Activated naive CD8-positive, alpha-beta T cell treated with anti-CD3 and anti-CD28 coated beads, Interleukin-2, amount 10 ng/mL, durations not matched to agents 7 days and 5 days (primary cell): ENCODE measurements at places on chromosomes 7 and 10. TPM values are rescaled to one million over a fixed set of nuclear protein-coding genes. Genes with fewer than 3 reads are reported as not detected.

DNA sequence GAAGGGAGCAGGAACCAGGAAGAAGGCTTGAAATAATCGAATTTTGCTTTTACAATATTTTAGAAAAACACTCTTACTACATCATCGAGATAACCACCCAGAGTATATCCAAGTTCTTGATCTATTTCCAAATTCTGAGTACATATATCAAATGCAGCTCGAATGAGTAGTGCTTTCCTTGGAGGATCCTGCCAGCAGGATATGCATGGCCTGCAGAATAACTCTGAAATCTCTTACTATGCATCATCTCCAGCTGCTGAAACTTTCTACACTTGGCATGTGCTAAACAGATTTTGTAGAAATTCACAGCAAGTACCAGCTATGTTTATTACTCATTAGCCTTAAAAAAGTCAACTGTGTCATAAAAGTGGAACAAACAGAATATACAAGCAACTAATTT lies 44.0 kb upstream of the ANK3 start:
- H3K27me3 ChIP-seq = no peaks in the 10 kb centered on the region
- no peaks in the 10 kb centered on the region for H3K36me3 ChIP-seq
- H3K4me3 ChIP-seq = no peak overlapping the region
- DNase-seq = no peak
- no peak overlapping the region for H3K27ac ChIP-seq

DNA sequence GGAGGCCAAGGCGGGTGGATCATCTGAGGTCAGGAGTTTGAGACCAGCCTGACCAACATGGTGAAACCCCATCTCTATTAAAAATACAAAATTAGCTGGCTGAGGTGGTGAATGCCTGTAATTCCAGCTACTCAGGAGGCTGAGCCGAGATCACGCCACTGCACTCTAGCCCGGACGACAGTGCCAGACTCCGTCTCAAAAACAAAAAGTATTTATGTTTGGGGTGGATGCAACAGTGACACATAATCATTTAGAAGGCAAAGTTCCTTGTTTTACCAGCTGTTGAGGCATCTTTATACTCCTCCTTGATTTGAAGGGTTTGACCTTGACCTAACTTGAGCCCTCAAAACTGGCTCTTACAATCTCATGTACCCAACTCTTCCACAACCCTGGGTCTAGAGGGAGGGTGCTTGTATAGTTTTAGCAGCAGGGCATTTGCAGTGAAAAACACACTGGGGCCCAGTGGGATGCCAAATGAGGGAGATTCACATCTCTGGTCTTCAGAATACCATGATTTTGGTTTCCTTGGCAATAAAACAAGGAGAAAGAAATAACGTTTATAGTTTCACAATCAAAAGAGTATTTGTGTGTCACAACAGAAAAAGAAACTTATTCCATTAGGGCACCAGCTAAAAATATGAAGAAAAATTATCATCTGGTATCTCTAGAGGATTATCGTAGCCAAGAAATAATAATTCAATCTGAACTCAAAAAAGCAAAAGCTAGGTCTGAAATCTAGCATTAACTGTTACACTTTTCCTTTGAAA lies 14.2 kb upstream of the TMEM254 start:
- H3K27me3 ChIP-seq = peaks cover 4% of the 10 kb centered on the region
- DNase-seq = no peak
- H3K4me1 ChIP-seq = no peaks in the 10 kb centered on the region
- H3K4me3 ChIP-seq = no peak overlapping the region

DNA sequence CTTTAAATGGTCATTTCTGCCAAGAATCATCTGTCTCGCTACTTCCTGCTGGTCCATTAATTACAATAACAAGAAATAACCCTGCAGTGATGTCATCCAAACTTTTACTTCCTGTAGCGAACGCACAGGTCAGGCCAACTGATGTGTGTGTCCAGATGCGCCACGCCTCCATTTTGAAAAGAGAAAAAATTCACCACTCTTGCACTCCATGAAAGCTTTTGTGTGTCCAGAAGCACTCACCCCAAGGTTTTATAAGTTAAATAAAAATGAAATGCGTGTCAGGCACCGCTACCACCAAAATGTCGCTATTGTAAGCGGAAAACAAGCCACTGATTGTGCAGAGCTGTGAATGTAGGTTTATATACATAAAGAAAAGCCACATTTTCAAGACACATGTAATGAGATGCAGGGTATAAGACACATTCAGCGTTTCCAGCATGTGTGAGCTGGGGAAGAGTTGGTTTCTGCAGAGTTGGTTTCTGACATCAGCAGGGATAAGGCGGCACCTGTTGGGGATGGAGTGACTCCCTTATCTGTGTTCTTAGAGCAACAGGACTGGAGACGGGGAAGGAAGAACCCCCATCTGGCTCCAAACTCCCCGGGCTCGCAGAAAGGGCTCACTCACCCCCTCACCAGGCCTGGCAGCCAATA lies 83.3 kb downstream of the CTBP2 start:
- H3K27ac ChIP-seq = no peak overlapping the region
- H3K36me3 ChIP-seq = no peaks in the 10 kb centered on the region
- H3K4me3 ChIP-seq = no peak overlapping the region
- DNase-seq = no peak
- H3K4me1 ChIP-seq = no peaks in the 10 kb centered on the region

- no peak for DNase-seq
- no peak overlapping the region for H3K4me3 ChIP-seq
- no peaks in the 10 kb centered on the region for H3K27me3 ChIP-seq
- no peaks in the 10 kb centered on the region for H3K36me3 ChIP-seq
- H3K4me1 ChIP-seq = peaks cover 9% of the 10 kb centered on the region
Observed at GRCh38 chr7:143487566-143487965, 9.9 kb downstream of the TAS2R41 start.

- H3K27me3 ChIP-seq = peaks cover 3% of the 10 kb centered on the region
- H3K27ac ChIP-seq = no peak overlapping the region
- DNase-seq = no peak
Observed at GRCh38 chr10:125992254-125992653, 95.9 kb downstream of the FANK1 start.

Gene DOCK1
- 0.14 TPM for total RNA-seq

Gene GARIN1A
- total RNA-seq = 1.9 TPM

Gene IDI2
- not detected for total RNA-seq

Gene ADCYAP1R1
- total RNA-seq = not detected

Gene SVOPL
- total RNA-seq = 2.5 TPM
